Activated CD4-positive, alpha-beta T cell treated with anti-CD3 and anti-CD28 coated beads for 36 hours (primary cell): ENCODE measurements at places on chromosomes 3 and 15. TPM values are rescaled to one million over a fixed set of nuclear protein-coding genes. Genes with fewer than 3 reads are reported as not detected.
A peak's percentile ranks its signal among the peaks of the same experiment; 100 is the strongest.

- no peak for DNase-seq
Observed at GRCh38 chr3:123782488-123782887, 101.6 kb downstream of the MYLK start.

DNA sequence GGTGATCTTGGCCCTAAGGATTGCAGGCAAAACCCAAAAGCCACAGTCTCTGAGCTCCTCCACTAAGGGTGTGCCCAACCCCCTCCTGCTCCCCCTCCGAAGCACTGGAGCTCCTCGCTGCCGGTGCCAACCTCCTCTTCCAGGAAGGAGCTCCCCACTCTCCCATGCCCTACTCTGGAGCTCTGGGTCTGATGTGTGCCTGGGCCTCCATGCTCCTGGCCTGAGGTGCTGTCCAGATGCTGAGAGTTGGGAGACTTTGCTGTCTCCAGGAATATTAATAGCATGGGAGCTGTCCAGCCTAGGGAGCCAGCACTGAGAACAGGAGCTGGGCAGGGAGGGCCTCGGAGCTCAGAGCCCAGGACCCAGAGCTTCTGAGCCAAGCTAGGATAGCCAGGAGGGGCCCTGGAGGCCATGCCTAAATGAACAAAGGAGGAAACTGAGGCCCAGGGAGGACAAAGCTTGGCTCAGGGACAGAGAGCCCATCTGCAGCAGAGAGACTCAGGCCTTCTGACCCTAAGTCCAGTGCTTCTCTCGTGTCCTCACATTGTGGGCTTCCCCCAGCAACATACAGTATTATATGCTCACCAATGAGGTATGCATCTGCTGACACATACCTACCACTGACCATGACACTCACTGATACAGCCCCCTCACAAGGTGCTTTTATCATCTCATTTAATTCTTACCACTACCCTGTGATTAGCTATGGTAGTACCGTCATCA is 36.9 kb upstream of the HERC1 start:
- DNase-seq = no peak

Gene CCDC39
- total RNA-seq = not detected

GRCh38 chr3:169362301-169362700 is 301.2 kb downstream of the MECOM start:
- no peak for DNase-seq

DNA sequence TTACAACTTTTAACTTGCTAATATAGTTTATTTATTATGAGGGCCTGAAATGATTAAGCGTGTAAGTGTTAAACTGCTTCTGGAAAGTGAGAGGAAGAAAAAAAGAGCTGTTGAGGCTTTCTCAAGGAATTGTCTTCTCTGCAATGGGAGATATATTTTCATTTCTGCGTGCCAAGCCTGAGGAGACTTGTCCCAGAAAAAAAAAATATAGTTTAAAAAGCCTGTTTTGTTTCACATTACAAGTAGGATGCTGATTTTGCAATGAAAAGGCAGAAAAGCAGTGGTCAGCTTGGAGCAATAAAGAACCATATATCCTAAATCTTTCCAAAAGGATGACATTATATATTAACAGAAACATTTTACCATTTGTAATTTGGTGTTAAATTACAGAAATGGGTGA is 115.5 kb downstream of the GMNC start:
- DNase-seq = no peak

Gene NKIRAS1
- total RNA-seq = 2.8 TPM

Gene SLC28A1
- not detected for total RNA-seq

DNA sequence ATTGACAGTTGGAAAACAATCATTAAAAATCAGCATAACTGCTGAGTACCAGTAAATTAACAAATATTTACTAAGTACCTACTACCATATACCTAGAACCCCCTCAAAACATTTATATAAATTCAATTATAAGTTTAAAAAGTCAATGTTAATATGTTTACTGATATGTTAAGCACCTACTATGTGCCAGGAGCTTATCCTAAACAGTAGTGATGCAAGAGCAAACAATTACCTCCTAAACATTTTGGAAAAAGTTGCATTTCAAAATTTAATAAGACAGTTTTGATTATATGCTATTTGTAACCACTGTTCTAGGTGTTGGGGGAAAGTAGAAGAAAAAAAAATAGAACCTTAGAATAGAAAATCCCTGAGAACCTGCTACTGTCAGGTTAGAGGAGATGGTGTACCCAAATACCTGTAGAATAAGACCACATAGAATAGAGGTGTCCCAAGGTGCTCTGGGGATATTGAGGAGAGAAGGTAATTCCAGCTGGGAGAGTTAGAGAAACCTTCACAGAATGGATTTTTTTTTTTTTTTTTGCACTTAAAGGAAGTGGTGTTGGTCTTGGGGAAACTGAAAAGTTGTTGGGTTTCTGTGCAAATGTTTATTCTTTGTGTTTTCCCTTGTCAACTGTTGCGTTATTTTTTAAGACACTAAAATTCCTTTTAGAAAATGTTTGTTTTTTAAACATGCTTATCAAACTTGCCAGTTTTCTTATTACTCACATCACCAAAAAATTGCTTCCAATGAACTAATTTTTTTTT is 16.0 kb downstream of the SNRK start:
- DNase-seq = no peak

DNA sequence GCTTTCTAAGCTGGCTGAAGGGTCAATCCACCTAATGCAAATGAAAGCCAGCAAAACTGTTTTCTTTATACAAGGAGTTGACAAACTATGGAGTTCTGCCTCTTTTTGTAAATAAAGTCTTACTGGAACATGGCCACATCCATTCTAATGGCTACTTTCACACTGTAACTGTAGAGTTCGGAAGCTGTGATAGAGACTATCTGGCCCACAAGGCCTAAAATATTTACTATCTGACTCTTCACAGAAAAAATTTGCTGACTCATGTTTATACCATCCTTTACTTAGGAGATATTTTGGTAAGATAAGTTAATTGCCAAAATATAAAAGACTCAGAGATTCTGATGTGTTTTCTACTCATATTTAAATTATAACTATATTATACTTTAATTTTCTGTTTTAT is 93.7 kb upstream of the GK5 start:
- no peak for DNase-seq

Gene SPINT1
- 8.5 TPM for total RNA-seq

- DNase-seq = no peak
Observed at GRCh38 chr15:48440084-48440483, 108.9 kb downstream of the DUT start.

Gene ENTPD3
- total RNA-seq = not detected

Gene BLOC1S6
- total RNA-seq = 36.1 TPM

GRCh38 chr3:157572559-157573270 is 69.5 kb upstream of the VEPH1 start:
- peak; percentile 37 for DNase-seq
